Activated CD8-positive, alpha-beta memory T cell treated with anti-CD3 and anti-CD28 coated beads, Interleukin-2, amount 50 U/mL, for 4 hours (primary cell): ENCODE measurements at places on chromosomes 12 and 14.
A peak's percentile ranks its signal among the peaks of the same experiment; 100 is the strongest.

DNA sequence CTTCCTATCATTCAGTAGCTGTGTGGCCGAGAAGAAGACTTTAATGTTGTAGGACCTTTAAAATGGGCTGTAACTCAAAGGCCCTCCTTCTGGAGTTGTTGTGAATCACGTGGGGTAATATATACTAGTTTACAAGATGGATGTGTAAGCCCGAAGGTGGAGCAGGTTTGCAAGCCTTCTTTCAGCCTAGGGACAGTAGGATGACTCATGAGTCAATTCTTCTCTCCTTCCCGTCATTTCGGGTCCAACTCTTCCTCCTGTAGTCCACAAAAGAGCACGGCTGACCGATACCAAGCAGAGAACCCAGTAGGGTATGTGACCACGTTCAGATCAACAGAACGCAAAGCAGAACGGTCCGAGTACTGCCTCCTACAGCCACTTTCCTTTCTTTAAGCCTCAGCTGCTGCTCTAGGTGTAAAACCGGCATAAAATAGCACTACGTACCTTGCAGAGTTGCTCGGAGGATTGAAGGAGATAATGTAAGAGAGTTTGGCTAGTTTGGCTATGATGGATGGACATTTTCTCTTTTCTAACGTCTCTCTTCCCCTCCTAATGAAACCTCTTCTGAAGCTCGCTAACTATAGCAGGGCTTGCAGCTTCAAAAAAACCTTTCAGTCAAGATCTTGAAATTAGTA is 1.3 kb upstream of the RASSF3 start:
- DNase-seq = peak; percentile 41

- no peak for DNase-seq
Observed at GRCh38 chr14:64202716-64203115, 91.5 kb downstream of the ESR2 start.

DNA sequence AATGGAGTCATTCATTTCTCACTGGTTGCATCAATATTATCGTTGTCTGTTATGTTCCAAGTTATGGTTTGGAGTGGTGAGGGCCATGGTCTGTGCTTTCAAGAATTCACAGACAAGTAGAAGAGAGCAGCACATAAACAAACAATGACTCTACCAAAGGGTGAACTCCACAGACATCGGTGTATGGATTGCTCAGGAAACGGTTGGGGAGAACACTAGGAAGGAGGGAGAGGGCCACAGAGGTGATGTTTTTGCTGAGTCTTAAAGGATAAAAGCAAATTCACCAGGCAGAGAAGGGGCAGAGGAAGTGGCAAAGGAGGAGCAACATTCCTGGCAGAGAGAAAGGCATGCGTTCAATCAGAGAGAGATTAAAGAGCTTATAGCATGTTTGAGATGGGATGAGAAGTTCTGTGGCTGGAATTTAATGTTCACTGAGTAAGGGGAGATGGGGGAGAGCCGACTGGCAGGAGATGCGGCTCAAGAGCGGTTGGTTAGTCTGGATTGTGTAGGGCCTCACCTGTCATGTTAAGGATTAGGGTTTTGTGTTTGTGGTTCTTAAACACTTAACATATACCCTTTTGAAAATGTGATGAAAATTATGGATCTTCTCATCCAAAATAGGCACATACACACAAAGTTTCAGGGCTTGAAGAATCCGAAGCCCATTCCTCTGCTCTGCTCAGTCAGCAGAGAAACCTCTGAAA is 42.3 kb upstream of the FRMD6 start:
- DNase-seq = no peak

DNA sequence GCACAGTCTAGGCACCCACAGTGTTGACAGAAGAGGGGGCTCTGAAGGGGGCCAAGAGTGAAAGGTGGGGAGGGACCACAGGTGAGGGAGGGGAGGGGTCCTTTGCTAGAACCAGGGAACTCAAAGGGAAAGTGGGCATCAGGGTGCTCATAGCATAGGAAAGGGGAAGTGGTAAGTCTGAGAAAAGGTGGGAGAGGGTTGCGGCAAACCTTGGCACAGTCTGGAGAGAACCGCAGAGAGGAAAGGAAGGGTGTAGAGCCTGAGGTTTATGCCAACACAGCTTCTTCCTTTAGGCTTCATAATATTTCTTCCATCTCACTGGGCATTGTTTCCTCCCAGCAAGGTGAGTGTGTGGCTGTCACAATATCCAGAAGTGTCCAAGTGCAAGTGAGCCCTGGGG is 11.5 kb upstream of the PLEK2 start:
- no peak for DNase-seq

GRCh38 chr14:66649498-66649897 is 141.6 kb downstream of the GPHN start:
- no peak for DNase-seq

- no peak for DNase-seq
Observed at GRCh38 chr14:64612021-64612380, 62.2 kb downstream of the PPP1R36 start.

GRCh38 chr14:59282378-59282765 is 93.9 kb downstream of the DAAM1 start:
- DNase-seq = no peak

DNA sequence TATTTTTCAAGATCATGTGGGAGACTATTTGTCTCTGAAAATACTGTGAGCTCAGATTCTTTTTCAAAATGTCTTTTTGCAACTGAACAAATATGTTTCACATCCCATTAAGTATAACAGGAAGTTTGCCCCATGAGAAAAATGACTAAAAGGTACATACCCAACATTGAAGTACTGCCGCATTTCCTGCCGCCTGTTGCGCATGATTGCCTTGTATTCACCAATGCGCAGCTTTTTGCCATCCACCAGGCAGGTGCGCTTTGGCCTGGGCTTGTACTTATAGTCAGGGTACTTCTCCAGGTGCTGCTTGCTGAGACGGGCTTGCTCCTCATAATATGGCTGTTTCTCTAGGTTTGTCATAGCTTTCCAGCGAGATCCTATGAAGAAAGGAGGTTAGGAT is 413.2 kb downstream of the SOX5 start:
- DNase-seq = no peak

DNA sequence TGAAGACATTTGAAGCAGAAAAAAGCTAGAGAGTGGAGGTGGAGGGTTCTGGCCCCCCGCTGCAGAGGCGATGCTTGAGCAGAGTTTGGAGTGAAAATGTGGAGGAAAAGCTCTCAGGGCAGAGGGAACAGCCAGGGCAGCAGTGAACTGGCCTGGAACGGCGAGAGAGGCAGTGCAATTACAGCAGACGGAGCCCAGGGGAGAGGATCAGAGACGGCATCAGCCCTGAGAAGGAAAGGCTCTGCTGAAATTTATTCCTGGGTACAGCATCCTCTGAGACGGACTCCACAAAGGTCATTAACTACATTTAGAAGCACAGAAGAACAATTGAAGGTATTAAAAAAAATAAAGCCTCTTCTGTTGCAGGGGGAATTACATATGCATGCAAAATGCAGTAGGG is 14.2 kb downstream of the STON2 start:
- no peak for DNase-seq

DNA sequence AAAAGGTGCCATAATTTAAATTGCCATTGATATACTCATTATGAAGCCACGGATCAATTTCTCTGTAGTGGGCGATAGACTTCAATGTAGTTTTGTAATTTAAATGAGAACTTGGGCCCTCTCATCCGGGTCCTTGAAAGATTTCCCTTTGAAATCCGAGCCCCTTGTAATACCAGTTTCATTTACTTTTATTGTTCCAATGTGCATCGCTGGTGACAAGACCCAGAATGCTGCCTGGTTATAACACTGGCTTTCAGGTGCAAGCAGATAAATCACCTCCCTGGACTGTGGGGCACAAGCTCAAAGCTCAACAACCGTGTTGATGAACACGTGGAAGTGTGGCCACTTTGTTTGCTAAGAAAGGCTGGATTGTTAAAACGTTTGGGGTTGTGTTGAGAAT is 68.9 kb upstream of the FZD10 start:
- no peak for DNase-seq

- DNase-seq = no peak
Observed at GRCh38 chr12:44286821-44287505, 451.1 kb downstream of the TMEM117 start.

GRCh38 chr14:100825713-100826331 is at the start of gene MEG3:
Gene MEG3, plus strand, starts transcription at chr14:100826118.
- DNase-seq = no peak

DNA sequence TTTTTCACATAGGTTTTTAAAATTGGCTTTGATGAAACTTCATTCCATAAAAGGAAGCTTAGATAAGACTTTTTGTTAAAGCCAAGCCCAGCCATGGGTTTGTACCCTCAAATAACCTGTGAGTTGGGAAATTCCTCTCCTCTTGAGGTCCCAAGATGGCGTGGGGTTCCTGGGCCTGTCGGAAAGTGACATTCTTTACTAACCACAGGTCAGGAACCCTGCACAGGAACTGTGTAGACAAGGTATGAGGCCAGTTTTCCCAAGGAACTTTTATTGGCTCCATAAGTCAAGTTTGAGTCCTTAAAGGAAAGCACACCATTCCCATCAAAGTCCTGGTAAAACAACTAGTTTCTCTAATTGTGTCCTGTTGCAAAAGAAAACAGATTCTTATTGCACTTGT is 65.0 kb upstream of the AMN start:
- DNase-seq = no peak

- DNase-seq = no peak
Observed at GRCh38 chr12:11577658-11578260, 71.7 kb upstream of the ETV6 start.

GRCh38 chr14:76829013-76829365 is 2.8 kb downstream of the LRRC74A start:
- DNase-seq = no peak

DNA sequence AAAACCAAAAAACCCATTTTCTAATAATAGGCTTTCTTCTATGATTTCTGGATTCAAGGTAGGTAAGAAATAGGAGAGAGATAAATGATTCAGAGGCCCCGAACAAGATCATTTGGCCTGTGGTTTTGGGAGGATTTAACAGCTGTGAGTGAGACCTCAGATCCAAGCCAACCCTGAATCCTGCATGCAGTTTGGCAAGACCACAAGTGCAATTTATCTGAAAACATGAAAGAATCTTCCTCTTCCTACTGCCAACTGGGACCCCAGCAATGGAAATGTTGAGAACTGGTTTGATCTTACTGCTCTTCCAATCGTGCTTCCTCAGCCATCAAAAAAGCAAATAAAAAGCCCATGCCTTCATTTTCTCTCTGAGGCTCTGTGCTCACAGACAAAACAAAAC is 519.7 kb upstream of the TBX3 start:
- no peak for DNase-seq
